Fibroblast of lung (primary cell): ENCODE measurements at places on chromosomes 11 and 22.

- no peak overlapping the region for H3K27ac ChIP-seq
- DNase-seq = peak; percentile 21
- no peaks in the 10 kb centered on the region for H3K4me1 ChIP-seq
- H3K4me3 ChIP-seq = no peak overlapping the region
Observed at GRCh38 chr22:37601540-37602442, 6.8 kb upstream of the GGA1 start.

DNA sequence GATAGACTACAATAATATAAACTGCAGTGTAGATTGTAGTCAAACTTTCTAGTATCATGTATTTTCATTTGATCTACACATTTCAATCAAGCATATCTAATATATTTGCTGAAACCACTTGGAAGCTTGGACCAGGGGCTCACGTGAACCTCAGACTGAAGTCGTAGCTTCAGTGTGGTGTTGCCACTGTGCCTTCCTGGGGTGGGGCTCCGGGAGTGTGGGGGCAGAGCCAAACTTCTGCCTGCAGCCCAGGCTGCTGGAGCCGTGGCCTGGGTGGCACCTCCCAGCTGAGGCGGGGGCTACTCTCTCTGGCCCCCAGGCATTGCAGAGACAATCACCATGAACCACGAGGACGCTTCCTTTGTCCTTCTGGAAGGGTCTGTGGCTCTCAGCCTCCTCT, 36.3 kb upstream of the IGSF9B start:
- no peak overlapping the region for H3K4me3 ChIP-seq
- DNase-seq = no peak
- no peaks in the 10 kb centered on the region for H3K36me3 ChIP-seq
- H3K27ac ChIP-seq = no peak overlapping the region
- H3K27me3 ChIP-seq = no peaks in the 10 kb centered on the region
- no peaks in the 10 kb centered on the region for H3K4me1 ChIP-seq

DNA sequence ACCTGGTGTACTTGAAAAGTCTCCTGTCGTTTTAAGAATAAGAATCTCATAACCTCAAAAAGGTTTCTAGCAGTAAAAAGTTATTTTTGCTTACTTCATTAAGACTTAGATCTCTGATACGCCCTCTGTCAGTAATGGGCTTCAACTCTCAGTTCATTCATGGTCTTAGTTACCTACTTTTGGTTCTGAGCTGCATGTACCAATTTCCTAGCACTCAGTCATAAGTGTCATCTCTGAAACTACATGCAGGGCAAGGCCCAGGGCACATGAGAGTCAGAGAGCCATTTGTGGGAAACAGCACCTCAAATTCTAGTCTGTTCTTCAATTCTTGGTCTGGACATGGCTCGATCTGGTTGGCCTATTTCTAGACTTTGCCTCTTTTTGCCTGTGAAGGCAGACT, 838.4 kb downstream of the FAM181B start:
- H3K36me3 ChIP-seq = no peaks in the 10 kb centered on the region
- H3K4me3 ChIP-seq = no peak overlapping the region
- no peak overlapping the region for H3K27ac ChIP-seq
- no peak for DNase-seq

DNA sequence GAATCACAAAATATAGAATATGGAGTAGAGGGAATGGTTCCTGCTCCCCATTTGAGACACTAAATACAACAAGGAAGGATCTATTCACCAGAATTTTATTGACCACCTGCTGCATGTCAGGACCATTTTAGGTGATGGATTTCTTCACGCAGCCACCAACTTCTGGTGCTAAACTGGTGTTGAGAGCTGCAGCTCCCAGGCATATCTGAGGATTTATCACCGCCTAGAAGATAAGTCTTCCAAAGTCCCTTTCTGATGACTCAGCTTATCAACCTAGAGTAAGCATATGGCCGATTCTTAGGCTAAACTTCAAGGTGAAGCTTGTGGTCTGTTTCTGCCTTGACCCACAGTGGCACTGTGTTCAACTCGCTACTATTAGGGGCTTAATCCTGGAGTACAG, 6.7 kb downstream of the DDI1 start:
- H3K27me3 ChIP-seq = no peaks in the 10 kb centered on the region
- H3K4me1 ChIP-seq = no peaks in the 10 kb centered on the region
- H3K4me3 ChIP-seq = no peak overlapping the region
- H3K36me3 ChIP-seq = no peaks in the 10 kb centered on the region
- DNase-seq = peak; percentile 22

GRCh38 chr11:58659910-58660570, 37.6 kb downstream of the CNTF start:
- H3K27me3 ChIP-seq = no peaks in the 10 kb centered on the region
- DNase-seq = no peak
- no peak overlapping the region for H3K27ac ChIP-seq
- H3K4me1 ChIP-seq = no peaks in the 10 kb centered on the region
- no peaks in the 10 kb centered on the region for H3K36me3 ChIP-seq

DNA sequence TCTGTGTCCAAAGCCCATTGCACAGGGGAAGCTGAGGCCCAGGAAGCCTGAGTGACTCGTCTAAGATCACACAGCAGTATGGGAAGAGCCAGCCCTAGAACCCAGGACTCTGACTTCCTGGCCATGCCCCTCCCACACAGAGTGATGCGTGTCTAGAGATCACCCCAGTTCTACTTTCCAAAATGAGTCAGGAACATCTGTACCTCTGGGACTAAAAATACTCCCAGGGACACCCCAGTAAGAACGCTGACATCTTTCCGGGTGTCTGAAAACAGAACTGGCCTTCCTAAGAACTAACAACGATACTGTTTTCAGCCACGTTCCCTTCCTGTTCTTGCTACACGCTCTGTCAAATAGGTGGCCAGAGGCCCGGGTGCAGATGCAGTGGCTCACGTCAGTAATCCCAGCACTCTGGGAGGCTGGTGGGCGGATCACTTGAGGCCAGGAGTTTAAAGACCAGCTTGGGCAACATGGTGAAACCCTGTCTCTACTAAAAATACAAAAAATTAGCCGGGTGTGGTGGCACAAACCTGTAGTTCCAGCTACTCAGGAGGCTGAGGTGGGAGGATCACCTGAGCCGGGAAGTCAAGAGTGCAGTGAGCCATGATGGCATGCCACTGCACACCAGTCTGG, 21.7 kb upstream of the PDGFB start:
- H3K36me3 ChIP-seq = no peaks in the 10 kb centered on the region
- no peak overlapping the region for H3K27ac ChIP-seq
- no peak overlapping the region for H3K4me3 ChIP-seq
- DNase-seq = peak; percentile 33
- no peaks in the 10 kb centered on the region for H3K4me1 ChIP-seq

GRCh38 chr11:99814021-99814420, 793.3 kb downstream of the CNTN5 start:
- no peaks in the 10 kb centered on the region for H3K27me3 ChIP-seq
- H3K4me1 ChIP-seq = no peaks in the 10 kb centered on the region
- no peaks in the 10 kb centered on the region for H3K36me3 ChIP-seq
- H3K4me3 ChIP-seq = no peak overlapping the region
- no peak for DNase-seq

- H3K36me3 ChIP-seq = no peaks in the 10 kb centered on the region
- H3K27ac ChIP-seq = no peak overlapping the region
- H3K4me3 ChIP-seq = no peak overlapping the region
- DNase-seq = no peak
- H3K4me1 ChIP-seq = peaks cover 8% of the 10 kb centered on the region
Observed at GRCh38 chr11:108961095-108961494, 296.2 kb downstream of the DDX10 start.

DNA sequence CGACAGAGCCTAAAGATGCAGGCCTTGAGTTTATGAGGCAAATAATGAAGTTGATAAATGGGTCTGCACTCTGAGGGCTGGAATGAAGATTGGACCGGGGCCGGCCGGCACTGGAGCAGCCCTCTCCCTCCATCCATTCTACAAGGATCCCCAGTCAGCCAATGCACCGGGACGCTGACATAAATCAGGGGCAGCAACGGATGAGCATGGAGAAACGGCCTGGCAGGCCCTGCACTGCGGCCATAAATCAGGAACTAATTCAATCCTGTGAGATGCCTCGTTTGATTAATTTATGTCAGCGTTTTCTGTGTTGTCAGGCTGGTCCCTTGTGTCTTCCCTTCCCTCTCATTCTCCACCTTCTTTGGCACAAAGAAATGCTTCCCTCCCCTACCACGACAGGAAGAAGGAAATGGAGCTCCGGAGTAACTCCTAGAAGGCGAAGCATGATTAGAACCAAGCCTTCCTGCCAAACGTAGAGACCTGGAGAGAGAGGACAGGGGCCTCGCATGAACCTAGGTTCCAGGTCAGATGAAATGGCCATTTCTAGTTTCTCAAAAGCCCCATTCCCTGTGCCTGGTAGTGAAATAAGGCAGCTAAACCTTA, 358.4 kb downstream of the OPCML start:
- DNase-seq = no peak
- no peaks in the 10 kb centered on the region for H3K36me3 ChIP-seq
- H3K27ac ChIP-seq = no peak overlapping the region
- no peaks in the 10 kb centered on the region for H3K4me1 ChIP-seq
- H3K27me3 ChIP-seq = no peaks in the 10 kb centered on the region

GRCh38 chr11:91394727-91395414, 829.7 kb upstream of the FAT3 start:
- no peaks in the 10 kb centered on the region for H3K27me3 ChIP-seq
- no peak for DNase-seq
- H3K27ac ChIP-seq = no peak overlapping the region
- no peak overlapping the region for H3K4me3 ChIP-seq

DNA sequence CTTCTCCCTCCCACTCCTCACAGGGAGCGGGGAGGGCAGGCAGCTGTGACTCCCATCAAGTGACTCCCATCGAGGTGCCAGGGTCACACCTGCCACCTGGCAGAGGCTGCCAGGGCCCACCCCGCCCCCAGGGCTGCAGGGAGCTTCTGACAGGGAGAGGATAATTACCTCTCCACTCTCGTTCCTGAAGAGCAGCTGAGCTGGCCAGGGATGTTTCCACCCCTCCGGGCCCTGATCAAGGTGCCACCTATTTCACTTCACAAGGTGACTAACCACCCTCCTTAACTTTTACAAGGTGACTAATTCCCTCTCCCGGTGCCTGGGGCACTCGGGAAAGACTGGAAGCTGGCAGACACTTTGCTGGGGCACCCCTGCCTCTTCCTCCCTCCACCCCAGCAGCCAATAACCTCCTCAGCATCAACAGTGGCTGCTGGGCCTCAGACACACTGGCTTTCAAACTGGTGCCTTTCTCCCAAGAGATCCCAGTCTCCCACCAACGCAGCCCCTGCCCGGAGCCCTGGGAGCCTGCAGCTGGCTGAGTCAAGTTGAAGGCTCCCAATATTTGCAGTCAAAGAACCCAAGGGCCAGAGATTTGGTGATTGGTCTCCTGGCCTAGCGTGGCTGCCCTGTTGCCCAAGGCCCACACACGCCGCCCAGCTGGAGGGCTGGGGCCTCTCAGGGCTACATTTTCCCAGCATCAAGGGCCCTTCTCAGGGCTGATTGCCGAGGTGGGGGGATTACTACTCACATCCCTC, 22.0 kb upstream of the MYRF start:
- peaks cover 9% of the 10 kb centered on the region for H3K4me1 ChIP-seq
- DNase-seq = no peak
- peaks cover 7% of the 10 kb centered on the region for H3K36me3 ChIP-seq
- no peaks in the 10 kb centered on the region for H3K27me3 ChIP-seq
- no peak overlapping the region for H3K4me3 ChIP-seq

- H3K36me3 ChIP-seq = no peaks in the 10 kb centered on the region
- no peak for DNase-seq
- H3K27ac ChIP-seq = no peak within 1 kb of the TSS
- no peak within 1 kb of the TSS for H3K4me3 ChIP-seq
- H3K27me3 ChIP-seq = peaks cover 31% of the 10 kb centered on the region
Observed at GRCh38 chr11:45922425-45923082, at the start of gene LARGE2. Gene LARGE2, plus strand, starts transcription at chr11:45922656. Its CDS starts 227 bp downstream, at chr11:45922883.

- no peaks in the 10 kb centered on the region for H3K27me3 ChIP-seq
- no peak overlapping the region for H3K4me3 ChIP-seq
- DNase-seq = no peak
- no peak overlapping the region for H3K27ac ChIP-seq
- no peaks in the 10 kb centered on the region for H3K36me3 ChIP-seq
Observed at GRCh38 chr22:19696504-19697276, 17.6 kb upstream of the SEPTIN5 start.

DNA sequence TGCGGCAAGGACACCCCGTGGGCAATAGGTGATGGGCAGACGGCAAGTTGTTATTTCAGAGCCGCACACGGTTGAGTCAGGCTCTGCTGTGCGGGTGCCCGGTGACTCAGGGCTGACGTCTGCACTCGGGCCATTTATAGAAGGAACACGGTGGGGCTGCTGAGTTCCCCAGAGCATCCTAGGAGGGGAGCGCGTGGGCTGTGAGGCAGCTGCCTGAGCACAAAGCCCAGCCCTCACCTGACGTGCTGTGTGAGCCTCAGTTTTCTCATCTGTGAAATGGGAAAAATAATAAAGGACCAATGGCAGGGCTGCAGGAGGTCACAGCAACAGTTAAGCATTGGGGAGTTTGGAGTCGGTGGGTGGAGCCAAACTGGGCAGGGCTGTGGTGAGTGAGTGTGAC, 11.3 kb upstream of the RHOD start:
- H3K27me3 ChIP-seq = peaks cover 6% of the 10 kb centered on the region
- H3K4me1 ChIP-seq = no peaks in the 10 kb centered on the region
- H3K27ac ChIP-seq = no peak overlapping the region
- DNase-seq = peak; percentile 85
- no peak overlapping the region for H3K4me3 ChIP-seq
- no peaks in the 10 kb centered on the region for H3K36me3 ChIP-seq

DNA sequence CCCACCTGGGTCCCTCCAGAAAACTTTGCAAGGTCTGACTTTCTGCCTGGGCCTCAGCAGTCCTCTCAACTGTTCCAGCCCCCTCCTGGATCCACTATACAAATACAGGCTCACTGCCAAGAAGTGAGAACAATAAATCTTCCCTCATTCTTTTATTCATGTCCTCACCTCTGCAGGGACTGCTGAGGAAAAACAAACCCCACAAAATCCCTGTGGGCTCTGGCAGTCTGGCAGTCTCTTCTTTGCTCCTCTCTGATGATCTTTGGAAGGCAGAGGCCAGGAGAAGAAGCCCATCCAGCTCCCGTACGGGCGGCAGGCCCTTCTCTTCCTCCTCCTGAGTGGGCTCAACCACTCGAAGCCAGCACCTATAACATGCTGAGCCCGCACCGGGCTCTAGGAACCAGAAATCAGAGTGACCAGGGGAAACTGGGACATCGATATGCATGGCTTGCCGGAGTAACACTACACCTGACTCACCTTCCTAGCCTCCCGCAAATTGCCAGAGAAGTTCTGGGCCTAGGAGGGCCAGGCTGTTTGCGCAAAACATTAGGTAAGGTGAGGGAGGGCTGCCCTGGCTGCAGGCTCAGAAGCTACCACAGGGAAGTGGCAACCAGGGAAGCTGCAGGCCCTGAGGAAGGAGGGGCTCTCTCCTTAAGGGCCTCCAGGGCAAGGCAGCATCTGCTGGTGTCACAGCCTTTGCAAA, 24.2 kb downstream of the TMPRSS5 start:
- H3K4me1 ChIP-seq = no peaks in the 10 kb centered on the region
- no peak for DNase-seq
- H3K36me3 ChIP-seq = no peaks in the 10 kb centered on the region
